ENCODE measurements at places on chromosomes 12 and 14. TPM values are rescaled to one million over a fixed set of nuclear protein-coding genes. Genes with fewer than 3 reads are reported as not detected.

HECTD4 gene
- total RNA-seq = 43.7 TPM

TPH2 gene
- 0.55 TPM for total RNA-seq

RDH5 gene
- total RNA-seq = 30.7 TPM

TAS2R42 gene
- total RNA-seq = not detected

MDGA2 gene
- total RNA-seq = 0.36 TPM

AKAP5 gene
- total RNA-seq = 0.81 TPM

FIGNL2 gene
- total RNA-seq = 0.28 TPM

METTL25 gene
- 22.7 TPM for total RNA-seq

PNMA1 gene
- total RNA-seq = 63.1 TPM

MYO1A gene
- total RNA-seq = 0.82 TPM

ADSS1 gene
- 2.0 TPM for total RNA-seq

CMA1 gene
- 1.2 TPM for total RNA-seq

DDIT3 gene
- 43.3 TPM for total RNA-seq

CDCA3 gene
- 2.8 TPM for total RNA-seq

KRT2 gene
- not detected for total RNA-seq

CACNA1C gene
- total RNA-seq = 73.8 TPM

LPAR5 gene
- total RNA-seq = 0.28 TPM

CKAP4 gene
- 35.7 TPM for total RNA-seq

SDR9C7 gene
- total RNA-seq = not detected

APOF gene
- not detected for total RNA-seq

TMEM63C gene
- 1.1 TPM for total RNA-seq

RNASE2 gene
- total RNA-seq = not detected

FZD10 gene
- total RNA-seq = 0.71 TPM

SERPINA9 gene
- not detected for total RNA-seq

GPR137C gene
- total RNA-seq = 0.68 TPM

PPFIA2 gene
- total RNA-seq = 4.4 TPM

PTPRR gene
- total RNA-seq = 3.2 TPM

P2RX2 gene
- 0.36 TPM for total RNA-seq

Data from sigmoid colon (tissue), 7 donors.